ENCODE measurements at places on chromosomes 7 and 10.

GRCh38 chr10:73650537-73651331 is 5.1 kb downstream of the SYNPO2L start:
- DNase-seq, result no peak

- DNase-seq, result no peak
Measured at GRCh38 chr10:7952266-7952665, 102.2 kb upstream of the GATA3 start.

- no peak for DNase-seq
Measured at GRCh38 chr10:71476228-71477011, 79.7 kb downstream of the CDH23 start.

GRCh38 chr7:105678811-105679495 is 97.7 kb upstream of the EFCAB10 start:
- DNase-seq, result no peak

Data from T-helper 17 cell (primary cell).